ENCODE measurements at places on chromosomes 11 and 22. TPM values are rescaled to one million over a fixed set of nuclear protein-coding genes. Genes with fewer than 3 reads are reported as not detected.

DNA sequence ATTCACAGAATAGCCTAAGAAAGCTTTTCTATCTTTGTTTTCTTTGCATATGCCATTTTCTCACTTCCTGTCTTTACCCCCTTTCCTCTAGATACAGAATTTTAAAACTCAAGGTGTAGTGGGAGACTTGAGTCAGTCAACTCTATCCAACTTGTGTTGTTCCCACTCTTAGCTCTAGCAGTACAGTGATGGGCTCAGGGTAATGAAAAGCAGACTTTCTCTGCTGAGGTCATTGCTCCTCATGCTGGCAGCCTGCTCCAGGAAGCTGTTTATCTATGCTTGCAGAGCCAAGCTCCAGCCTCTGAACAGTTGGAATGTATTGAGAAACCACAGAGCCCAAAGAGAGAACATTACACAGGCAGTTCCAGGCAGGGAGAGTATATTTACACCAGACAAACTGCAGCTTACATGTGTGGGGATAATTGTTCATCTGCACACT is 68.1 kb downstream of the CSTPP1 start:
- H3K4me1 ChIP-seq, result peaks cover 31% of the 10 kb centered on the region
- no peaks in the 10 kb centered on the region for H3K27me3 ChIP-seq
- H3K27ac ChIP-seq, result no peak overlapping the region
- H3K4me3 ChIP-seq, result no peak overlapping the region
- no peak for DNase-seq
- H3K36me3 ChIP-seq, result no peaks in the 10 kb centered on the region

GRCh38 chr11:35247863-35248262 is 108.9 kb downstream of the CD44 start:
- no peaks in the 10 kb centered on the region for H3K4me1 ChIP-seq
- no peak for DNase-seq
- no peak overlapping the region for H3K4me3 ChIP-seq
- H3K36me3 ChIP-seq, result no peaks in the 10 kb centered on the region

- peaks cover 40% of the 10 kb centered on the region for H3K4me1 ChIP-seq
- no peaks in the 10 kb centered on the region for H3K36me3 ChIP-seq
- peak overlapping the region; percentile 48 for H3K4me3 ChIP-seq
- no peak for DNase-seq
Measured at GRCh38 chr11:120715239-120715638, 203.7 kb downstream of the GRIK4 start.

- no peak overlapping the region for H3K4me3 ChIP-seq
- DNase-seq, result no peak
- no peaks in the 10 kb centered on the region for H3K36me3 ChIP-seq
- H3K27ac ChIP-seq, result no peak overlapping the region
- no peaks in the 10 kb centered on the region for H3K27me3 ChIP-seq
Measured at GRCh38 chr11:67641338-67642172, 2.0 kb upstream of the TBX10 start.

DNA sequence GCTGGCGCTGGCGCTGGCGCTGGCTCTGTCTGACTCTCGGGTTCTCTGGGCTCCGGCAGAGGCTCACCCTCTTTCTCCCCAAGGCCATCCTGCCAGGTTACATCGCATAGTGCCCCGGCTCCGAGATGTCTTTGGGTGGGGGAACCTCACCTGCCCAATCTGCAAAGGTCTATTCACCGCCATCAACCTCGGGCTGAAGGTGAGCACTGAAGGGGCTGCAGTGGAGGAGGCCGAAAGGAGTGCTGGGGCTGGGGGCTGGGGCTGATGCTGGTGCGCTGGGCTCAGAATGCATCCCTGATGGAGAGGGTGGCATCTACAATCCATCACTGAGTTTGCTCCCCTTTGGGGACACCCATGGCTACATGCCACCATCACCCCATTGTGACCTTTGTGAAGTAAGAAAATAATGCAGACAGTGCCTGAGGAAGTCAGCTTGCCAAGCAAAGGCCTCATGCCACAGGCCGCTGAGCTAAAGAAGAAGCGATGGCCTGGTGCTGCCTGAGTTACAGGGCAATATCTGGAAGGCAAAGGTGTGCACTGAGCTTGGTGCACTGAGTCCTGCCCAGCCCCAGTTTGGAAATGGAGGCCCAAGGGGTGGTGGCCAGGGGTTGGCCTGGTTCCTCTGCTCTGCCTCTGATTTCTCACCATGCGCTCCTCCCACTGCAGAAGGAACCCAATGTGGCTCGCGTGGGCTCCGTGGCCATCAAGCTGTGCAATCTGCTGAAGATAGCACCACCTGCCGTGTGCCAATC is 620 bp downstream of the SMPD1 start:
- peaks cover 23% of the 10 kb centered on the region for H3K4me1 ChIP-seq
- H3K27ac ChIP-seq, result no peak overlapping the region
- peak overlapping the region; percentile 93 for H3K4me3 ChIP-seq
- DNase-seq, result no peak

DNA sequence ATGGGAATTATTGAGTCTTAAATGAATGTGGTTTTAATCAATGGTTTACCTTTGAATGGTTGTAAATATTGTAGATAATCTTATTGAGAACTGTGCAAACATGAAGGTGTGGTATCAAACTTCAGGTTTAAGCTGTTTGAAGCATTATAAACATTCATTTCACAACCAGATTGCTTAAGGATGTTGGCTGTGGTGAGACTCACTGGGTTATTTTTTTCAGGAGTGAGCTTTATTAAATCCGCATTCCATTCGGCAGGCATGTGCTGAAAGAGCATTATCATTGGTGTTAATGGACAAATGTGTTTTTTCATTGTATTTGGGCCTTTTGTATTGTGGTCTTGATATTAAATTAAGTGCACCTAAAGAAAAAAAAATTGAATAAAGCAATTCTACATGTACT is 9.7 kb downstream of the MMP3 start:
- H3K27me3 ChIP-seq, result no peaks in the 10 kb centered on the region
- no peak overlapping the region for H3K27ac ChIP-seq

DNA sequence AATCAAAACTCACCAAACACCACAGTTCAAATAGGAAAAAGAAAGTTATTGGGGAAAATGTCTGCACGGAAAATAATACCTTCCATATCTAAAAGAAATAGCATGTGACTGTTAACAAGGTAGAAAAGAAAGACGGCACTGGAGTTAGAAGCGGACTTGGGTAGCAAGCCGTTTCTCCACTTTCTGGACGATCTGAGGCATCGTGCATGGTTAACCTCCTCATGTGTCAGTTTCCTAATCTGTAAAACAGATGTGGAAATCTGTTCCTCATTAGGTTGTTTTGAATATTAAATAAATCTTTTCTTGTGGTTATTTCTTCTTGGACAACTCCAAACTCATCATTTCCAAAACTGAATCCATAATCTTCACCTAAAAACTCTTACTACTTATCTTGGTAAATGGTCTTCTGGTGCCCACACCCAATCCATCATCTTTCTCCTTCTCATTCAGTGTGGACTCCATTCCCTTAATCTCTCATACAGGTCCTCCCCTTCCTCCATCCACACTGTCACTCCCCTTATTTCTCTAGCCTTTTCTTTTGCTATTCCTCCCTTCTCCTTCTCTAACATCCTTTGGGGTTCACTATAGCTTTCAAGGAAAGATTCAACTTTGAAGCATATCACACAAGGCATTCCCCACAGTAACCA is 53.5 kb downstream of the VSIG10L2 start:
- DNase-seq, result no peak
- H3K4me1 ChIP-seq, result peaks cover 14% of the 10 kb centered on the region
- H3K4me3 ChIP-seq, result no peak overlapping the region
- H3K27ac ChIP-seq, result no peak overlapping the region
- no peaks in the 10 kb centered on the region for H3K27me3 ChIP-seq
- H3K36me3 ChIP-seq, result peaks cover 18% of the 10 kb centered on the region

DNA sequence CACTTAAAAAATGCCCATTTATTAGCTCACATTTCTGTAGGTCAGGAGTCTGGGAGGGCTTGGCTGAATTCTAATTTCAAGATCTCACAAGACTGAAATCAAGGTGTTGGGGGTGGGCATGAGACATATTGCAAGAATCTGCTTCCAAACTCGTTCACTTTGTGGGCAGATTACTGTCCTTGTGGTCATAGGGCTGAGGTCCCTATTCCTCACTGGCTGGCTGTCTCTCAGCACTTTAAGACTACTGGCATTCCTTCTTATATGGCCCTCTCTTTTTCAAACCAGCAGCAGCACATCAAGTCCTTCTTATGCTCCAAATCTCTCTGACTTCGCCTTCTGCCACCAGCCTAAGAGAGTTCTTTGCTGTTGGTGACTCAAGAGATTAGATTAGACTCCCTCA is 27.8 kb upstream of the MYOD1 start:
- no peak for DNase-seq
- no peak overlapping the region for H3K4me3 ChIP-seq
- peaks cover 37% of the 10 kb centered on the region for H3K27me3 ChIP-seq
- peaks cover 5% of the 10 kb centered on the region for H3K4me1 ChIP-seq
- no peak overlapping the region for H3K27ac ChIP-seq

GRCh38 chr11:127143251-127143650 is 142.7 kb upstream of the KIRREL3 start:
- peaks cover 3% of the 10 kb centered on the region for H3K27me3 ChIP-seq
- H3K27ac ChIP-seq, result no peak overlapping the region
- DNase-seq, result no peak

DNA sequence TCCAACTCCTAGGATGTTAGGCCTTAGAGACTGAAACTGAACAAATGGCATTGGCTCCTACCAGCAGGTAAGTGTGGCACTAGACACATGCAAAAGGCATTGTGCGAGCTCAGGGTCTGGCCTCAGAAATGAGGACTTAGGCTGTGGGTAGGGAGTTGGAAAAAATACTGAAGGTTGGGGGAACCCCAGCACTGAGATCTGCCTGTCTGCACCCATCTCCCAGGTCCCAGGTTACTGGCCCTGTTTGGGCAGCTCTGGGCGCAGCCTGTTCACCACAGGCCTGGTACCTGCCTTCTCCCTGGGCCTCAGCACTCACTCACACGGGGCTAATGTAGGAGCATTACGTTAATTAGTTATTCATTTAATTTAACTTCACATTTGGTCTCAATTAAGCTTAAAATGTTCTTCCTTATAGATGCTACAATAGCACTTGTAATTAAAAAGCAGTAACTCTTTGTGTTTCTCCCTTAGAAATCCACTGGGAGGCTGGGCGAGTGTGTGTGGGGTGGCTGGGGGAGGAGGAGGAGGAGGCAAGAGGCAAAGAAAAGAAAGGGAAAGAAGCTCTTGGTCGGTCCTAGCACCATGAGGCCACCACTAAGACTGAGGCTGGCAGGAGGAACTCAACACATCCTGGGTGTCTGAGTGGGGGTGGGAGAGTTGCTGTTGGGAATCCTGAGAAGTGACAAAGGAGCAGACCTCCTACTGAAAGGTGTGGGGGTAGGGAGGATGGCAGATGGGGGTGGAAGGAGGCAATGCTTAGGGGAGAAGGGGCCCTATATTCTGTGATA is 19.4 kb downstream of the TMEM218 start:
- peak overlapping the region; percentile 13 for H3K27ac ChIP-seq
- no peak for DNase-seq
- H3K4me1 ChIP-seq, result peaks cover 21% of the 10 kb centered on the region
- H3K36me3 ChIP-seq, result peaks cover 3% of the 10 kb centered on the region
- no peaks in the 10 kb centered on the region for H3K27me3 ChIP-seq

GRCh38 chr11:133903875-133904817 is 52.6 kb downstream of the IGSF9B start:
- H3K27me3 ChIP-seq, result no peaks in the 10 kb centered on the region
- no peak overlapping the region for H3K4me3 ChIP-seq
- no peaks in the 10 kb centered on the region for H3K36me3 ChIP-seq
- no peak for DNase-seq

GRCh38 chr11:19852288-19852687 is 139.7 kb downstream of the NAV2 start:
- H3K4me3 ChIP-seq, result no peak overlapping the region
- no peak overlapping the region for H3K27ac ChIP-seq
- H3K36me3 ChIP-seq, result no peaks in the 10 kb centered on the region
- H3K27me3 ChIP-seq, result no peaks in the 10 kb centered on the region
- H3K4me1 ChIP-seq, result peaks cover 36% of the 10 kb centered on the region
- no peak for DNase-seq

- H3K4me1 ChIP-seq, result no peaks in the 10 kb centered on the region
- no peak for DNase-seq
- peaks cover 7% of the 10 kb centered on the region for H3K36me3 ChIP-seq
- no peaks in the 10 kb centered on the region for H3K27me3 ChIP-seq
- H3K27ac ChIP-seq, result peak overlapping the region; percentile 81
Measured at GRCh38 chr22:20763630-20764470, 10.1 kb upstream of the SERPIND1 start.

DNA sequence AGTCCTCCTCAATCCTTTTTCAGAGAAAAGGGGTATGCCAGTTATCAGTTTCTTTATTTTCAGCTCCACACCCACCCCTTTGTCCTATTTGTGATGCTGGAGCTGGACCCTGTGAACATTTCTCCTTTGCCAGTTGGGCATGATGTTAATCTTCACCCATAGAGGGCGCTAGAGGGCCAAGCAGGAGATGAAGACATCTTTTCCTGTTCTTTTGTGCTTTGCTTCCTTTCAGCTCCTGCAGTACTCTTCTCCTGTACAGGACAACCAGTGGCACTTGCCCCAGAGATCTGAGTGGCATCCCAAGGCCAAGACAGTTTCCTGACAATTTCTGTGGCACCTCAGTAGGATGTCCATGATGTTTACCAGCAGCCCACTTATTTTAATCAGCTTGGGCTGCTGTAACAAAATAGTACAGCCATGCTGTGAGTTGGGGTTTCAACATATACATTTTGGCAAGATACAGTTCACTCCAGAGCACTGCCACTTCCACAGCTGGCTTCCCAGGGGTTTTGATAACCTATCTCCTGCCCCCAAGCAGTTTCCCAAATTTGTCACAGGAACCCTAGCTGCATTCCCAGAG is 4.6 kb downstream of the SAA2 start:
- no peaks in the 10 kb centered on the region for H3K36me3 ChIP-seq
- DNase-seq, result peak; percentile 47
- H3K4me3 ChIP-seq, result no peak overlapping the region
- no peaks in the 10 kb centered on the region for H3K27me3 ChIP-seq
- no peak overlapping the region for H3K27ac ChIP-seq
- H3K4me1 ChIP-seq, result no peaks in the 10 kb centered on the region

Gene OR10A2
- total RNA-seq, result not detected

Gene ATL3
- total RNA-seq, result 15.2 TPM

Gene PKDREJ
- total RNA-seq, result not detected

Gene PRDM10
- total RNA-seq, result 18.5 TPM

Gene ILK
- 121 TPM for total RNA-seq

Gene GLYAT
- not detected for total RNA-seq

Gene FRMD8
- total RNA-seq, result 25.6 TPM

Gene HTR3B
- total RNA-seq, result 0.26 TPM

Gene PKNOX2
- 23.5 TPM for total RNA-seq

Gene DLG2
- total RNA-seq, result 2.1 TPM

Gene DGCR6
- 4.9 TPM for total RNA-seq

All from neural crest cell (in vitro differentiated cells).